Sigmoid colon (tissue), 7 donors: ENCODE measurements at places on chromosomes 2 and 18. TPM values are rescaled to one million over a fixed set of nuclear protein-coding genes. Genes with fewer than 3 reads are reported as not detected.

GRCh38 chr2:195706161-195706900 is 49.3 kb downstream of the SLC39A10 start:
- no peak for DNase-seq
- no peaks in the 10 kb centered on the region for H3K27me3 ChIP-seq
- H3K36me3 ChIP-seq = no peaks in the 10 kb centered on the region
- H3K27ac ChIP-seq = no peak overlapping the region

DNA sequence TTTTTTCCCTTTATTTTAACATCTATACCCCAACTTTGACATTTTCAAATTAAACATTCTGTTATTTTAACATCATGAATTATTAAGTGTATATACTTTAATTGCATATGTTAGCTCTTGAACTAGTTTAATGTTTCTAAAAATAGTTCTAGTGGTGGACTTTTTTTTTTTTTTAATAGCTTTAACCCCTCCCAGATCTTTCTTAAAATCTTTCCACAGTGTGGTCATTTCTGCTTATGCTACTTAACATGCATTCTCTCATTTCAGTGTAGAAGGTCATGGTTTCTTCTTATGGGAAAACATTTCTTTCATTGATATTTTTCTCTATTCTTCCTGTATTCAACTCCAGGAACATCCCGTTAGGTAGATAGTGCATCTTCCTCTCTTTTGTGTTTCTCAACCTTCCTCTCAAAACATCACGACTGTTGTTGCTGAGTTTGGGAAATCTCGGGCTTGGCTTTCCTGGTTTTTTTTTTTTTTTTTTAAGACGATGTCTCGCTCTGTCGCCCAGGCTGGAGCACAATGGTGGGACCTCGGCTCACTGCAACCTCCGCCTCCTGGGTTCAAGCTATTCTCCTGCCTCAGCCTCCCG is 849 bp upstream of the TMEM18 start:
- no peaks in the 10 kb centered on the region for H3K36me3 ChIP-seq
- H3K4me1 ChIP-seq = peaks cover 22% of the 10 kb centered on the region
- peak overlapping the region; percentile 89 for H3K4me3 ChIP-seq
- no peak for DNase-seq
- peak overlapping the region; percentile 99 for H3K27ac ChIP-seq

GRCh38 chr2:104425850-104426595 is 427.9 kb upstream of the POU3F3 start:
- no peaks in the 10 kb centered on the region for H3K36me3 ChIP-seq
- H3K27me3 ChIP-seq = no peaks in the 10 kb centered on the region
- DNase-seq = no peak
- H3K27ac ChIP-seq = no peak overlapping the region
- H3K4me3 ChIP-seq = no peak overlapping the region

- H3K36me3 ChIP-seq = no peaks in the 10 kb centered on the region
- peaks cover 22% of the 10 kb centered on the region for H3K4me1 ChIP-seq
- no peak overlapping the region for H3K4me3 ChIP-seq
- H3K27me3 ChIP-seq = no peaks in the 10 kb centered on the region
- no peak overlapping the region for H3K27ac ChIP-seq
Measured at GRCh38 chr2:217283460-217283859, 423.6 kb upstream of the TNP1 start.

DNA sequence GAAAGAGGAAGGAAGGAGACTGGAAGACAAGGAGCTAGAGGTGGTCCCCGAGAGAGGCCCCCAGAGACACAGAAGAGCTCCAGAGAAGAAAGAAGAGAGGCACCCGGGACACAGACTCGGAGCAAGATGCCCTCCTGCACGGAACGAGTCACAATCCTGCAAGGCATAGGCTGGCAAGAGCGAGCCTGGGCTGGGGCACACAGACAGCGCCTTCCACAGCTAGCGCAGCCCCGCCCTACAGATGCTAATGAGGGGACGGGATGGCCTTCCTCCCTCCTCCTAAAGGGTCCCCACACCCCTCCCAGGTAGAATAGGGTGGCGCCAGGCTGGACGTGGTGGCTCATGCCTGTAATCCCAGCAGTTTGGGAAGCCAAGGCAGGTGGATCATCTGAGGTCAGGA is 19.8 kb upstream of the GPR17 start:
- DNase-seq = peak; percentile 63
- H3K4me3 ChIP-seq = no peak overlapping the region
- peaks cover 5% of the 10 kb centered on the region for H3K27me3 ChIP-seq
- no peaks in the 10 kb centered on the region for H3K36me3 ChIP-seq
- no peak overlapping the region for H3K27ac ChIP-seq
- no peaks in the 10 kb centered on the region for H3K4me1 ChIP-seq

GRCh38 chr2:30237239-30237965 is 6.1 kb downstream of the LBH start:
- H3K27ac ChIP-seq = peak overlapping the region; percentile 92
- H3K27me3 ChIP-seq = no peaks in the 10 kb centered on the region
- no peak overlapping the region for H3K4me3 ChIP-seq
- H3K36me3 ChIP-seq = no peaks in the 10 kb centered on the region
- peaks cover 56% of the 10 kb centered on the region for H3K4me1 ChIP-seq
- peak; percentile 51 for DNase-seq

- peaks cover 6% of the 10 kb centered on the region for H3K36me3 ChIP-seq
- no peaks in the 10 kb centered on the region for H3K27me3 ChIP-seq
- no peak overlapping the region for H3K4me3 ChIP-seq
- no peak for DNase-seq
Measured at GRCh38 chr18:57029761-57030160, 117.1 kb upstream of the BOD1L2 start.

DNA sequence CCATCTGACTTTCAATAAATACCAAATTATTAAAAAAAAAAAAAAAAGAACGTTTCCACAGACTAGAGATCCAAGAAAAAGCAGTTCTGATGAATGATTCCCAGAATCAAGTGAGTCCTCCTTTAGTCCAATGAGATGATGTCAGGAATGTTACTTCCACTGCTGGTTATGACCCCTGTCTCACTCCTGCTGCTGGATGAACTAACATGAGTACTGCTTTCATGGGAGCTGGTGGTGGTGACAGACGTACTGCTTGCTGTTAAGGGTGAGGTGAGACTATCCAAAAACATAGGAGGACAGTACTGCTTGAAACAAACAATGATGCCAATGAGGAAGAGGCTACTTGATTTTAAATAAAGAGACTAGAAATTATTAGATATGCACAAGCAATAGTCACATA is 55.5 kb upstream of the ST8SIA5 start:
- no peaks in the 10 kb centered on the region for H3K36me3 ChIP-seq
- no peaks in the 10 kb centered on the region for H3K27me3 ChIP-seq
- H3K4me1 ChIP-seq = no peaks in the 10 kb centered on the region
- no peak overlapping the region for H3K27ac ChIP-seq
- no peak overlapping the region for H3K4me3 ChIP-seq

DNA sequence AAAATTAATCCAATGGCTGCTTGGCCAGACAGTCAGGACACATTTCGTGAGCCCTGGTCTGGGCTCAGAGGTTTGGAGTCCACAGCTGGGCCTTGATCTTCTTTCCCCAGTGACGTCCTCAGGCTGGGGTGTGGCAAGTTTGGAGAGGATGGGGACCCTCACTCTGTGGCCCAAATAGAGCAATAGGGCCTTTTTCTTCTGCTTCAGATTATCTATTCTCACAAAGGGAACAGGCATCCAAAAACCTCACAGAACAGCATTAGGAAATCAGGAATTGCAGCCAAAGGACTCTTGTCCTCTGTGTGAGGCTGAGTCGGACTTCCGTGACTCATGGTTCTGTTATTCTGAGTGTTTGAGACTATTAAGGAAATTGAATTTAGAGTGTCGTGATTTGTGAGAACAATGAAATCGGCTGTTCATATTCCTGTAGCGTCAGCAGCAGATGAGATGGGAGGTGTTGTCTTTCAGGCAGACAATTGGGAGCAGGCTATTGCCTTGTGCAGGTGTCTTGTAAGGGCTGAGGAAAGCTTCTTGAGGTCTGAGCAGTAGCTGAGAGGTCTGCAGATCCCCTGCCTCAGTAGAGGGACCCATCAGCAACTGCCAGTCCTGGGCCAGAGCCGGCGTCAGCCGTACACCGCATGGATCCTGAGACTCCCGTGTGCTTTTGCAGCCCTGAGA is 113.8 kb downstream of the SH3RF3 start:
- H3K4me3 ChIP-seq = no peak overlapping the region
- DNase-seq = peak; percentile 87
- H3K27ac ChIP-seq = peak overlapping the region; percentile 72
- no peaks in the 10 kb centered on the region for H3K27me3 ChIP-seq
- no peaks in the 10 kb centered on the region for H3K36me3 ChIP-seq

GRCh38 chr2:133453032-133453431 is 115.2 kb downstream of the NCKAP5 start:
- no peaks in the 10 kb centered on the region for H3K4me1 ChIP-seq
- DNase-seq = no peak

DNA sequence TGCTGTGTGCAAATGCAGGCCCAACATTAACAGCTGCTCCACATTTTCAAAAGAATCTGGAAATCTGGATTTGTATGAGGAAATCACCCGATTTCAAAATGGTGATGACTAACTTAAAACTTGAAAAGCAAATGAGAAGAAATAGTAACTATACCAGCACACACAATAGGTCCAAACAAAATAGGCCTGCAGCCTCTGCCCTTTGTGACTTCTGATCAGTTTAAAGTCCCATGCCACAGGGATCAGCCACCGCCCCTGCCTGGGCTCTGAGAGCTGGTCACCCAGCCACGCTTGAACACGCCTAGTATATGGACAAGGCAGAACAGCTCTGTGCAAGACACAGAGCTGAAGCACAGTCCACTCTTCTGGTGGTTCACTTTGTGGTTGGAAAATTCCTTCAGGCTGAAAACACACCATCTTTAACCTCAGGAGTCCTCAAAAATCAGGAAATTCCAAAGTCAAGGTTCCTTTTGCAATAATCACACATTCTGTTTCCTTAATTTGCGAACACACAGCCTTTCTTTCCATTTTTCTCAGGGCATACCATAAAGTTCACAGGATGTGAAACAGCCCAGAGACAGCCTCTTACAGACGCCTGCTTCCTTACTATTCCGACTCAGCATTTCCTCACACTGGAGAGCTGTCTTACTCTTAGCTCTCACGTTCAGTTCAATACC is 150.1 kb upstream of the RIOK3 start:
- no peak for DNase-seq
- H3K4me1 ChIP-seq = no peaks in the 10 kb centered on the region
- no peak overlapping the region for H3K4me3 ChIP-seq
- H3K27ac ChIP-seq = no peak overlapping the region
- no peaks in the 10 kb centered on the region for H3K27me3 ChIP-seq
- H3K36me3 ChIP-seq = no peaks in the 10 kb centered on the region

- H3K27ac ChIP-seq = no peak overlapping the region
- H3K4me1 ChIP-seq = no peaks in the 10 kb centered on the region
- no peak overlapping the region for H3K4me3 ChIP-seq
- H3K27me3 ChIP-seq = no peaks in the 10 kb centered on the region
Measured at GRCh38 chr2:56291711-56292110, 107.9 kb downstream of the CCDC85A start.

DNA sequence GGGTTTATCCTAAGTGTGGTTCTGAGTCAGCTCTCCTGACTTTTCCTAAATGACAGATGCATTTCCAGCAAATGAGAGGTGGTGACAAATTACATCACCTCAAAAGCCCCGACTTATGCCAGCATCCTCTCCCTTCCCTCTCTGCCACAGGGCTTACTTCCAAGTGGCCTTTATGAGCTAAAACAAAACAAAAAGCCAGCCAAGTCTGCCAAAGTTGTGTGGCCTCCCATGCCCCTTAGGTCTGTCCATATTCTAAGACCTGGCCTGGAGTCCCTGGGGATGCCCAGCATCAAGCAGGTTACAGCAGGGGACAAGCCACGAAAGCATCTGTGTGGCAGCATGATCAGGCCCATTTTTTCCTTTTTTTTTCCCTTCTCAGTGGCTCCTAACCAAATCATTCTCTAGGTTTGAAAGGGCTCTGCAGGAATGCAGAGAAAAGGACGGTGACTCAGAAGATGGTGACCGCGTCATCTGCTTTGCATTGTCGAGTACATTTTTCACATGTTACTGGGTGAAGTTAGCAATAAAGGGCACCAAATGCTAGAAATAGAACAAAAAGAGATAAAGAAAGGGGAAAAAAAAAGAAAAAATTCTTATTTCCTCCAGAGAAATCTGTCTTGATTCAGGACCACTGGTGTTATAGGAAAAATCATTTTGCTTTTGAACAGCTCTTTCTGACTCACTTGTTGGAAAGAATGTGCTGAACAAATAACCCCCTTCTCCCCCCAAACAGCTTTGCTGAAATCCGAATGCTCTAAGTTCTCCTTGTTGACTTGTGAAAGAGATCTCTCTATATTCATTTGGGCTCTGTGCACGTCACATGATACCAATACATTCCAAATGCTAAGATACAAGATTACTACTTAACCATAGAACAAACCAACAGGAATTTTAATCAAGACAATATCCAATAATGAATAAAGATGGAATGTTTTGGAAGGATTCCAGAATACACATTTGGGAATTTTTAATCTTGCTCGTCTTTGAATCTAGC is 178.7 kb downstream of the EN1 start:
- H3K27ac ChIP-seq = peak overlapping the region; percentile 35
- DNase-seq = no peak
- peaks cover 28% of the 10 kb centered on the region for H3K4me1 ChIP-seq

DNA sequence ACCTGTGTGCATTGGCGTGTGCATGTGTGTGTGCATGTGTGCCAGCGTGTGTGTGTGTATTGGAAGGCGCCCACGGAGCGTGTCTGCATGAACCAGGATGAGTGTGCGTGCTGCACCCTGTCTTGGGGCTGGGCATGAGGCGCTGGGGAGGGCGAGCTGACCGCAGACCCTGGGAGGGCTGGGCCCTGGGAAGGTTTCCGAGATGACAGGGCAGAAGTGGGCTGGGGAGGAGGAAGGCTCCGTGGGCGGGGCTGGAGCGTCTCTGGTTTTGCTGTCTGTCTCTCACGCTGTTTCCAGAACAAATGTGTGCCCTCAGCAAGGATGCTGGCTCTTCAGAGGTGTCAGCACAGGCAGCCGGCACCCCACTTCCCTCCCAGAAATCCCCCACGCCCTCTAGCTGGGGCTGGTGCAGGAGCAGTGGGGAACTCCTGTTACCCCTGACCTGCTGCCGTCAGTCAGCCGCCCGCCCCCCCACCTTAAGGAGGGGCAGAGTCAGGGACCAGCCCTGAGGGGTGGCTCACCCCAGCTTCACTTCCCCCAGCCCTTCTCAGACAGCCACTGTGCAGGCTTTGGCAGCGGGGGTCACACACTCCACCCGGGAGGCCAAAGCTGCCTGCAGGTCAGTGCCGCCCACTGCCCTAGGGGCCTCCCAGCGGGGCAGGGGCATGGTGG is at the start of gene GPR35:
TSS of gene GPR35 (plus strand) at position 531 of the 672 bp plus-strand sequence. CDS start 4,473 bp downstream, outside the sequence.
- no peaks in the 10 kb centered on the region for H3K36me3 ChIP-seq
- no peaks in the 10 kb centered on the region for H3K27me3 ChIP-seq
- no peaks in the 10 kb centered on the region for H3K4me1 ChIP-seq
- DNase-seq = peak; percentile 66

- H3K4me1 ChIP-seq = no peaks in the 10 kb centered on the region
- no peak overlapping the region for H3K4me3 ChIP-seq
- H3K27me3 ChIP-seq = no peaks in the 10 kb centered on the region
Measured at GRCh38 chr2:238486123-238486848, 59.6 kb downstream of the ASB1 start.

The SLC23A3 gene
- 0.14 TPM for total RNA-seq

The PTPRM gene
- total RNA-seq = 77.7 TPM

The RND3 gene
- 29.8 TPM for total RNA-seq

The LPIN1 gene
- total RNA-seq = 37.4 TPM

The VIT gene
- total RNA-seq = 15.0 TPM

The DCAF17 gene
- 22.1 TPM for total RNA-seq

The ALPP gene
- total RNA-seq = not detected
